ENCODE measurements at places on chromosomes 11 and 22. TPM values are rescaled to one million over a fixed set of nuclear protein-coding genes. Genes with fewer than 3 reads are reported as not detected.

KDM2A gene
- 132 TPM for polyA plus RNA-seq

CRYBA4 gene
- polyA plus RNA-seq: not detected

BIRC2 gene
- polyA plus RNA-seq: 25.3 TPM

- DNase-seq: no peak
These were observed 14.9 kb downstream of the DAGLA start for GRCh38 chr11:61694946-61695706.

DNA sequence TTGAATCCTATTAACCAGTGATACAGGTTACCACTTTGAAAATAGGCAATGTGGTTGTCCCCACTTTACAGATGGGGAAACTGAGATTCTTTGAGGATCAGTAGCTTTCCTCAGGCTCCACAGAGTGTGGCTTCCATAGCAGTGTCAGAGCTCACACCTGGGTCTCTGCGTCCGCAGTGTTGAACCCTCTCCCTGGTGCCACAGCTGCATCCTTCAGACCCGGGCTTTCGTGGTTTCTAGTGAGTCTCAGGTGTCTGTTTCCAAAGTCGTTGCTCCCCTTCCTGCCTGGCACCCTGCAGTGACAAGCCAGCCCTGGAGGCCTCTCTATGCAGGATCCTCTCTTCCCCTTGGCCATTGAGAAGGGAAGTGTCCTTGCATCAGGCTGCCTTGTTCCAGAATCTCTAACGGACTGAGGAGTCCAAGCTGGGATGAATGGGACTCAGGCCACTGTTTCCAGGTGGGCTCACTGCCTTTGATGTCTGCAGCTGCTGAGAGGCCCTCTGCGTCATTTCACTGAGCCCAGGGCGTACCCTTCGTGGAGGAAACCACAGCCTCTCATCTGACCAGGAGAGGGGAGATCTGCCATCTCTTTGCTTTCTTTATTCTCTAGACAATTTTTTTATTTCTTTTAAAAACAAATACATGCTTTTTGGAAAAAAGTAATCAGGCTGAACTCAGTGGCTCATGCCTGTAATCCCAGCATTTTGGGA, 48.4 kb upstream of the MICAL2 start:
- DNase-seq: no peak

DNA sequence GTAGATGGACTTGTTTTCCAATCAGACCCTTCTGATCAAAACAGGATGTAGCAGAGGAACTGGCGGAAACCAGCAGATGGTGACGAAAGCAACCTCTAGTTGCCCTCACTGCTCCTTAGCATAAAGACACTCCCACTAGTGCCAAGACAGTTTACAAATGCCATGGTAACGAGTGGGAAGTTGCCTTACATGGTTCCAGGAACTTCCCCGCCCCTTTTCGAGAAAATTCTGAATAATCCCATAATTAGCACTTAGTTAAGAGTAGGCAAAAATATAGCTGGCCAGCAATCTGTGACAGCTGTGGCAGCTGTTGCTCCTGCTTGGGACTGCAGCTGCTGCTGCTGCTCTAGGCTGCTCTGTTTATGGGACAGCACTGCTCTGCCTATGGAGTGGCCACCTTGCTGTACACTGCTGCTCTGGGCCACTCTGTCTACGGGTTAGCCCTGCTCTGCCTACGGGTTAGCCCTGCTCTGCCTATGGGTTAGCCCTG, 33.4 kb upstream of the SORL1 start:
- peak; percentile 77 for DNase-seq

GRCh38 chr22:25139062-25139461, 60.6 kb upstream of the CRYBB3 start:
- DNase-seq: no peak

Data from B cell (primary cell).